ENCODE measurements at places on chromosomes 4 and X.

GRCh38 chr4:175109933-175110332, 191.8 kb downstream of the ADAM29 start:
- DNase-seq = no peak

- no peak for DNase-seq
These were observed 114.8 kb upstream of the MAP9 start for GRCh38 chr4:155491336-155492120.

DNA sequence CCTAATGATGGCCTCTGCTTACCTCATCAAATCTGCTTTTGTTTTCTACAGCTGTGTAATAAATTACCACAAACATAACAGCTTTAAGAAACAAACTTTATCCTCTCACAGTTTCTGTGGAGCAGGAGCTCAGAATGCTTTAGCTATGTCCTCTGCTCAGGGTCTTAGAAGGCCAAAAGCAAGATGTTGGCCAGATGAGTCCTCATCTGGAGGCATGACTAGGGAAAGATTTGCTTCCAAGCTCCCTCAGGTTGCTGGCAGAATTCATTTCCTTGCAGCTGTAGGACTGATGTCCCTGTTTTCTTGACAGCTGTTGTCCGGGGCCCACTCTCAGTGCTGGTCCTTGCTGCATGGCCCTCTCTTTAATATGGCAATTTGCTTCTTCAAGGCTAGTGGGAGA, 116.7 kb upstream of the PDE5A start:
- DNase-seq = no peak

DNA sequence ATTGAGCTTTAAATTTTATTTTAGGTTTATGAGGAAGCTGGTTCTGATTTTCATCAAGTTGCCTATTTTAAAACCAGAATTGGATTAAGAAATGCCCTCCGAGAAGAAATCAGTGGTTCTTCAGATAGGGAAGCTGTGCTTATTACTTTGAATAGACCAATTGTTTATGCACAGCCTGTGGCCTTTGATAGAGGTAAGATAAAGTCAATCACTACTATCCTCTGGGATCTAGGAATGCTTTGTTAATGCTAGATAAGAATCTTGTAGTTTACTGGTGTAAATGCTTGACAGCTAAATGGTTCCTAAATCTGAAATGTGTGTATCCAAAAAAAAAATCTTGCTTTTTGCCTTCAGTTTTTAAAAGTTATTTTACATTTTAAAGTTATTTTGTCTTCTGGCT, 73.0 kb upstream of the ADAD1 start:
- DNase-seq = no peak

DNA sequence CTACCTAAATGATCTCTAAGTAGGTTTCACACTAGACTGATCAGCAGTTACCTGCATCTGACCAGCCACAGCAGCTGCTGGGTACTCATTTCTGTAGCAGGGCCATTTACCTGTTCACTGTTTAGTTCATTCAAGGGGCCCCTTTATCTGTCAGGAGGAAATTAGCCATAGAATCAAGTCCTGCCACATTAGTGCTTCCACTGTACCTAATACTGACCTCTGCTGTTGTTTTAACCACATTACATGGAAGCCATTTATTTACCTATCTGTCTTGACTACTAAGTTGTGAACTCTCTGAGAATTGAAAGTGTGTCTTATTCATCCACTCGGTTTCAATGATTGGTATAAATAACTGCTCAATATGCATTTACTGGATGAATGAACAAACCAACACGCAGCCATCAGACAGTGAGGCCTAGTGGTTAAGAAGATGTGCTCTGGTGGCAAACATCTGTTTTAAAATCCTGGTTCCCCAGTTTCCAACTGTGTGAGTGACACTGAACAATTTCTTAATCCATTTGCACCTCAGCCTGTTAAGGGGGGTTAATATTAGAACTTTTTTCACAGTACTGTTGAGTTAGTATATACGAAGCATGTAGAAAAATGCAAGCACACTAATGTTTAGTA, 30.0 kb upstream of the ANXA5 start:
- DNase-seq = peak; percentile 53

DNA sequence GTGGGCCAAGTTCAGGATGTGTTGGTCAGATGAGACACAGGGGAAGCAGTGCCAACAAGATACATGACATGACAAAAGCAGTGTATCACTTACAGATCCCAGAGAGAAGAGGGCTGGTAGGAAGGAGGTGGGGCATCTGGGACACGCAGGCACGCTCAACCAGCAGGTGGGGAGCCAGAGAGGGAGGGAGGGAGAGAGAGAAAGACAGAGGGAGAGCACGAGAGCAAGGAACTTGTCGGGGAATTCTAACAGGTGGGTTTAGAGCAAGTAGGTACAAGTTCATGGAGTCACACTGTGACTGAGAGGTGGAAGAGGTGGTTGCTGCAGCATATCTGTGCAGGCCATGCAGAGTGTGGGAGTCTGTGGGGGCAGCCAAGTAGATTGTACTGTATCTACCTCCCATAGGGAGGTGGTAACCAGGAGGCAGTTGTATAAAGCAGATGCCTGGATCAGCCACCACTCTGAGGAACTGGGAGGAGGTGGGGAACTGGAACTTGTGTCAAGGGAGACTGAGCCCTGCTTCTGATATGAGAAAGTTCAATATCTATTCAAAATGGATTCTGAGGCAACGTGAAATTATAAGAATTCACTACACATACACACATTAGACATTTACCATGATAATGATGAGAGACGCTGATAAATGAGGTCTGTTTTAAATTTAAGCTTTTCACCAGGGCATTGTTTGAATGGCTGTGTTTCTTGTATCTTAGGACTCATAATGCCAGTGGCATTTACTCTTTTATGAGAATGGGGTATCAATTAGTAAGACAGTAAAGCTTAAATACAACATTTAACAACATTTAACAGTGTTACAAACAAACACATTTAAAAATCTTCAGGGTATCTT, 43.7 kb downstream of the BBS12 start:
- DNase-seq = no peak

- DNase-seq = no peak
These were observed 49.3 kb downstream of the SGMS2 start for GRCh38 chr4:107874024-107874423.

DNA sequence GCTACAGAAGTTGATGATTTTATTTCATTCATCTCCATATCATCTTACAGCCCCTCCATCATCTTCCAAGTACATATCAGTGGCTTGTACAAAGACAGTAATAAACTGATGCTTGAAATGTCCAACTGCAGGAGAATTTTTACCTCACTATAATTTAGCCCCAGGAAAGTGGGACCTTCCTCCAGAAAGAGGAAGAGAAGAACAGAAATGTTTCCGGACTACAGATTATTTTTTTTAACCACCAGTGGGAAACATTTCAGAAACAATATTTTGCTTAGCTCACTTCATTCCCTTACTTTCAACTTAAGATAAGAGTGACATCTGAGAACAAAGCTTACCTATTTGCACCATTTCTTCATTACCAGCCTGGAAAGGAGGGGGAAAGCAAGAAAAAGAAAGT, 2.0 kb downstream of the ADAMTS3 start:
- no peak for DNase-seq

DNA sequence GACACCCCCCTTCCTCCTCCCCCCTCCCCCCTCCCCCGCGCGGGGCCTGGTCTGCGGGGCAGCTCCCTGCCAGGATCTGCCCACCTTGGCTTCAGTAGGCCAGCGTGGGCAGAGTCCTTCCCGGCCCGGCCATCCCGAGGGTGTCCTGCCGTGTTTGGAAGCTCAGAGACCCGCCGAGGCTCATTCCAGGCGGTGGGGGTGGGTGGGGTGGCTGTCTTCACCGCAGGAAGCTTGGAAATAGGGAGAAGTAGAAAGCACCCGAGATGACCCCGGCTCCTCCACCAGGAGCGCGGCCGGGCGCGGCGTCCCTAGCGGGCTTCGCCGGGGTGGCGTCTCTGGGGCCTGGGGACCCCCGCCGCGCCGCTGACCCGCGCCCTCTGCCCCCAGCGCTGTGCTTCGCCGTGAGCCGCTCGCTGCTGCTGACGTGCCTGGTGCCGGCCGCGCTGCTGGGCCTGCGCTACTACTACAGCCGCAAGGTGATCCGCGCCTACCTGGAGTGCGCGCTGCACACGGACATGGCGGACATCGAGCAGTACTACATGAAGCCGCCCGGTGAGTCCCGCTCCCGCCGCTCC, 1.6 kb downstream of the NAT8L start:
- DNase-seq = no peak

DNA sequence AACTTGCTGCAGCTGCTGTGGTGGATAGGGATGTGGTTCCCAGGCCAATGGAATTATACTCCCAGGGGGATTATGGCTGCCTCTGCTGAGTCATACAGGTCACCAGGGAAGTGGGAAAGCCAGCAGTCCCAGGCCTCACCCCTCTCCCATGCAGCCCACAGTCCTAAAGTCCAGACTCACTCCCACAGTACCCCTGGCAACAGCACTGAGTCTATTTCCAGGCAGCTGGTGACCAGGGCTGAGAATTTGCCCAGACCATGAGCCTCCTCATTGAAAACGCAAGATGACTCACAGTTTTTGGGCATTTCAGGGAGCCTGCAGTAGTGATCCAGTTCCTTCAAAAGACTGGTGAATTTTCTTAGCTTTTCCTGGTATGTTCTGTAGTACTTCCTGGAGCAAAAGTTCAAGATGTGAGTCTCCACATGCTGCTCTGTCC, 137.6 kb downstream of the NPNT start:
- DNase-seq = no peak

DNA sequence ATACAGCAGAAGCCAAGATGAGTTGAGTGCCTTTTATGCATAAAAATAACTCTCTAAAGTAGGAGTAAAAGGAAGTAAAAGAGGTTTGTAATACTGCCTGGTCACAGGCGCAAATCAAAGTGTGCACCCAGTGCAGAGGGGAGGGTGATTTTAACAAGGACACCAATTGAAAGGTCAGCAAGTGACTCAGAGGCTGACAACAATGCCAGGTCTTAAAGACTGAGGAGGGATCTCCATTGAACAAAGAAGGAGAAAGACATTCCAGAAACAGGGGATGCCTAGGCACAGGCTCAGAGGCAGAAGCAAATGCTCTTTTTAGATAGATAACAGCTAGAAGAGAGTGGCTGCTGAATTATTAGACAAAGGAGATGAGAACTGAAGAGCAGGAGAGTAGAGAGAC, 297.4 kb upstream of the VCX start:
- no peak for DNase-seq

DNA sequence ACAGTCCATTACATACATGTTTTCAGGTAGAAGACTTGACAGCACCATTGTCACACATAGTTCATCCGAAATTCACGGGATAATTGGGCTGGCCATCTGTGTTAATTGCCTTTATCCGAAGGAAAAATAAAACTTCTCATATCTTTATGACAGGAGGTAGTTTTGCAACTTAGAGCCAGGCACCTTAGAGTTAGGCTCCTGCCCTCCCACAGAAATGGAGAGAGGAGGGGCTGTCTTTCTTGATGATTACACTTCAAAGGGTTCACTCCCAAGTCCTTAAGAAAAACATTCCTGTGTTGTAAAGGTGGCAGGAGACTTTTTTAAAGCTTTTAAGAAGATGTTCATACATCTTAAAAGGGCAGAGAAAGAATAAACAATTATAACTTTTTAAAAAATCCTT, 10.5 kb upstream of the SCARB2 start:
- DNase-seq = no peak

DNA sequence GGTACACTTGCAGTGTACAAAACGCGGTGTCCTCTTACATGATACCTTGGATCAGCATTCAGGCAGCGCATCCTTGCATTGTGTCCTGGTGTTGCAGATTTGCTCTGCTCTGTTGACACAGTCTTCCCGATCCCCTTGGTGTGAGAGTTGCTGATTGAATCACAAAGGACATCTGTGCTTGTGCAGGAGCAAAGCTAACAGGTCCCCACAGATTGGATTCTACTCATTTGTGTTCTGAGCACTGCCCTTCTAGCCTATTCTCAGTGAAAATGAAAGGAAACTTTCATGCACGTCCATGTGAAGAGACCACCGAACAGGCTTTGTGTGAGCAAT, 171.4 kb downstream of the FRMPD4 start:
- DNase-seq = peak; percentile 12

DNA sequence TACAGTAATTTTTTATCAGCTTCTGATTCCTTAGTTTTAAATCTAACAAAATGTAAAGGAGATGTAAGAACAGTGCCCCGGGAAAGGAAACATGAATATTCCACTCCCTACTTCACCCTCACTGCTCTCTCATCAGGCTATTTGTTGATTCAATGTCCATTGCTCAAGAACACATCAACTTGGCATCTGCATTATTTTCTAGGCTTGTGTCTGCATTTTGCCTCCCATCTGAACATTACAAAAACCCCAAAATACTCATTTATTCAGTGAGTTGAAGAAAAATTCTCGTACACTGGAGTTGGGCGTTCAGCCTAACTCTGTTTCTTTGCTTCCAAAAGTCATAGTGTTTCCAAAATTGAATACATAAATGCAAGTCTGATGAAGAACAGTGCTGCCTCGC, 25.6 kb downstream of the ARHGAP6 start:
- no peak for DNase-seq

- no peak for DNase-seq
These were observed 1.6 kb upstream of the CCDC149 start for GRCh38 chr4:24914460-24914859.

GRCh38 chr4:88981556-88981955, 75.4 kb downstream of the FAM13A start:
- DNase-seq = peak; percentile 89

GRCh38 chr4:127832585-127832984, 48.1 kb upstream of the PLK4 start:
- DNase-seq = no peak

GRCh38 chr4:74408639-74409038, 36.3 kb upstream of the AREG start:
- DNase-seq = no peak

DNA sequence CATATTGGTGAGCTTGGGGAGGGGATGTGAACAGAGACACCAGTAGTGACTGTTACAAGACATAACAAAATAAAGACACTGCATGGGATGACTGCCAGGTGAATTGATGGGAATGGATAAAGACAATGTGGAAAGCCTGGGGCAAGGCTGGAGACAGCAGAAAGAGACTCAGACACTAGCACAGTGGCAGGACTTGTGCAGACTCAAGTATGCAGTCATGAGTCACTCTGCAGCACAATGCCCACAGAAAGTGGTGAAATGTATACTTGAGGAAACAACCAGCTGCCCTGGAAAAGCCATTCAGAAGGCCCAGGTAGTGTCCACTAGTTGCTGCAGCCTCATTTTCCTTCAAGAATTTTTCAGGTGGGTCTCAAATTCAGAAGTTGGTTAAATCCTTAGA, 452.3 kb downstream of the MID1IP1 start:
- DNase-seq = no peak

DNA sequence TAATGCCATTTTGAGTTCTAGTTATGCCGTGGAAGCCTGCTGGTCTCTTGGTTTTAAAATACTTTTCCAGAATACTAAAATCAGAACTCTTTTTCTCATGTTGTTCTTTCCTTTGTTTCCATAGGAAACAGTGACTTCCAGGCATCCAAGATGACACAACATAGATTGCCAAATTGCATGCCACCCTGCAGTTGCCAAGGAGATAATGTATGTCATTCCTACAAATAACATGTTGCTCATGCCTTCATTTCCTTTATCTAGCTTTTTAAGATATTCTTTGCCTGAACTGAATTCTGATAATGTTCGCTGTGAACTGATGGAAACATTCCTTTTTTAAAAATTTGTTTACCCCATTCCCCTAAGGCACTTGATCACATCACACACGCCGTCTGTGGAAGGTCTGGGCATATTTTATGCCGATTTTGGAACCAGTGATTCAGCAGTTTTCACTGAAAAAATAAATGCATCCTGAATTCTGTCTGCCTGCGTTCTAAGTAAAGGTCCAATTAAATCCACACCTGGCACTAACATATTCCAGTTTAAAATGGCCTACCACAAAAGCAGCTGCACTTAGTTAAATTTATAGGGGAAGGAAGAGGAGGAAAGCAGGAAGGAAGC, 38.0 kb upstream of the COX7B2 start:
- peak; percentile 89 for DNase-seq

Measured in brain (organoid and tissue), 16 donors.